ENCODE measurements at places on chromosomes 7 and 10. TPM values are rescaled to one million over a fixed set of nuclear protein-coding genes. Genes with fewer than 3 reads are reported as not detected.

FEZF1 gene
- not detected for total RNA-seq

PIK3CG gene
- total RNA-seq: not detected

TRIM50 gene
- not detected for total RNA-seq

SFTPA2 gene
- not detected for total RNA-seq

MYO3A gene
- total RNA-seq: not detected

CDH23 gene
- 0.17 TPM for total RNA-seq

HOXA3 gene
- 1.5 TPM for total RNA-seq

SPDYE2B gene
- not detected for total RNA-seq

ATP6V0A4 gene
- total RNA-seq: not detected

GCK gene
- 1.7 TPM for total RNA-seq

WIPF3 gene
- 0.33 TPM for total RNA-seq

TFEC gene
- under 0.01 TPM for total RNA-seq

CHN2 gene
- total RNA-seq: 0.33 TPM

EGR2 gene
- 2.1 TPM for total RNA-seq

MET gene
- 29.8 TPM for total RNA-seq

CAV1 gene
- total RNA-seq: 174 TPM

CNPY1 gene
- not detected for total RNA-seq

PODXL gene
- total RNA-seq: 0.26 TPM

PTN gene
- total RNA-seq: 13.9 TPM

FAM107B gene
- 18.0 TPM for total RNA-seq

NYAP1 gene
- total RNA-seq: 0.26 TPM

LRIT1 gene
- not detected for total RNA-seq

LHFPL3 gene
- total RNA-seq: not detected

MINDY4 gene
- total RNA-seq: 4.1 TPM

TLL2 gene
- total RNA-seq: 0.17 TPM

TRPV6 gene
- total RNA-seq: not detected

NKX2-3 gene
- total RNA-seq: not detected

Measured in fibroblast of lung (primary cell).